Posterior vena cava (tissue), 2 donors: ENCODE measurements at places on chromosomes 6 and 20. TPM values are rescaled to one million over a fixed set of nuclear protein-coding genes. Genes with fewer than 3 reads are reported as not detected.

The BHLHE23 gene
- not detected for total RNA-seq

The EYA4 gene
- 0.95 TPM for total RNA-seq

The SLC13A3 gene
- total RNA-seq = 1.7 TPM

The BMP2 gene
- total RNA-seq = 5.3 TPM

The CYP39A1 gene
- total RNA-seq = 1.5 TPM

The C20orf144 gene
- total RNA-seq = not detected

The TMC2 gene
- total RNA-seq = 0.14 TPM

The MACROD2 gene
- total RNA-seq = 25.5 TPM

The MRAP2 gene
- 3.7 TPM for total RNA-seq

The SLC22A3 gene
- total RNA-seq = 24.3 TPM

The MAFB gene
- total RNA-seq = 54.0 TPM

The PNLDC1 gene
- not detected for total RNA-seq

The FAM50B gene
- total RNA-seq = 7.5 TPM

The CCHCR1 gene
- 9.6 TPM for total RNA-seq

The FRMD1 gene
- total RNA-seq = 0.14 TPM

The GPX5 gene
- total RNA-seq = not detected

The SRMS gene
- total RNA-seq = not detected

The CCN6 gene
- not detected for total RNA-seq

The MEP1A gene
- total RNA-seq = not detected

The C6orf58 gene
- total RNA-seq = not detected
